ENCODE measurements at places on chromosomes 4 and X.

GRCh38 chrX:46703980-46704379, 54.9 kb downstream of the SLC9A7 start:
- DNase-seq = no peak

GRCh38 chrX:65677954-65678469, 10.6 kb downstream of the MSN start:
- no peak for DNase-seq

DNA sequence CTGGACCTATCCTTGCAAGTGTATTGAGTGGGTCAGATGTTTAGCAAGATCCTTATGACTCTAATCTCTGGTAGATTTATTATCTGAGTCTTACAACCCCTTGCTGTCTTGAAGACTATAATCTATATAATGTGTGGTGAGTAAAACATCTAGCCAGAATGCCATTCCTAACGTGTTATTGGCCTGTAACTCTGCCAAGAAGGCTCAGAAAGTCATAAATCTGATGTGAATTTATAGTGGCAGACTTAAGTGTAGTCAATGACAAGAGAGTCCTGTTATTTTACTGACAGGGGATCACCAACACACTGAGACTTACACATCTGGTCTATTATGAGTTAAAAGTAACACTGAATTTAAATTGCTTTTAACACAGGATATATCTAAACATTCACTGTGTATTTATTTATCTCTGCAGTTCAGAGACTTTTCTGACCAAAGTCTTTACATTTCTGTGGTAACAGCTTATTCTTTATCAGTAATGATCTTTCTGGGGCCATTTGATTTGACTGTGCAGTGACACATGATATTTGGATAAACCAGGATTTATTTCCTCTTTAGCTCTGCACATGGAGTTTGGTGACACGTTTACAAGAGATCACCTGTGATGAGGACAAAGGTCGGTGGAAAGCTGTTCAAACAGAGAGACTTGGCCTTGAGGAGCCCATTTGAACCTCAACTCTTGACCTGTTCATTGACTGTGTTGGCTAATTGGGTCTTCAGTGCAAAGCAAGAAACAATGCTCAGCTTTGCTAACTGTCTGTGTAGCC, 415.8 kb downstream of the STIM2 start:
- no peak for DNase-seq

GRCh38 chr4:47218631-47219030, 187.3 kb downstream of the GABRB1 start:
- no peak for DNase-seq

DNA sequence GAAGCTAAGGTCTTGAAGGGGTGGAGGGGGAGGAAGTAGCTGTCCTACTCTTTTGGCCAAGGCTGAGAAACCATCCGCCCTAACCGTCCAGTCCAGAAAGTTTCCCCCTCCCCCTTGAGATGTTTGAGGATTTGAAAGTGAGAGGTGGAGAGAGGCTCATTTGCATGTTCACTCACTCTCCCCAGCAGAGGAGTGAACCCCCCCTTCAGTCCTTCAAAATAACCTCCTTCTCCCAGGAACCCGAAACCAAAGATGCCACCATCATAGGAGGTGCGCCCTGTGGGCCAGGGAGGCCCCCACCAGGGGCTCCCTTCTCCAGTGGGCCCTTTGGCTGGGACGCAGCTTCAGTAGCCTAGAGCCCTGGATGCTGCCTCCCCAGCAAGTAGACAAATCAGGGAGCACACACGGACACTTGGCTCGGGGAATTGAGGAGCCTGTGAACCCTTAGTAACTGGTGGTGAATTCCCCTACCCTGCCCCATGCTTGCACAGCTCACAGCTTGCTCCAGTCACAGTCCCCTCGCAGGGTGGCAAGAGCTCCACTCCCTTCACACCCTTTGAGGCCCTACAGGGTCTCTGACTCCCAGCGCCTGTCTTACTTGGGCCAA, 25.6 kb downstream of the ELF4 start:
- no peak for DNase-seq

- no peak for DNase-seq
Measured at GRCh38 chrX:19799319-19800182, 87.8 kb downstream of the SH3KBP1 start.

DNA sequence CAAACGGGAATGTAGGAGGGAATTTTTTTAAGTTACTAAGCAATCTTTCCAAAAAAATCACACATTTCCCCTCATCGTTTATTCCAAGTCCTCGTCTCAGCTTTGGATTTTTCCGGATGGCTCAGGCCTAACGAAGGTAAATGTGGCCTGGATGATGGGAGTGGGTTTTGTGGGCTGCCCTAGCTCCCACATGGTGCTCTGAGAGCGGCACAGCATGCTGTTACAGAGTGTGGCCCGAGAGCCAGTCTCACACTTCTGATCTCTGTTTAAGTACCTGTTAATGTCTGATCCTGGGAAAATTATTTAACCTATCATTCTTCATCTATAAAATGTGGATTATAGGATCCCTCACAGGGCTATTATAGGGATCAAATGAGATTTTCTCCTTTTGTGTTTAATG, 38.2 kb upstream of the ADAM29 start:
- no peak for DNase-seq

DNA sequence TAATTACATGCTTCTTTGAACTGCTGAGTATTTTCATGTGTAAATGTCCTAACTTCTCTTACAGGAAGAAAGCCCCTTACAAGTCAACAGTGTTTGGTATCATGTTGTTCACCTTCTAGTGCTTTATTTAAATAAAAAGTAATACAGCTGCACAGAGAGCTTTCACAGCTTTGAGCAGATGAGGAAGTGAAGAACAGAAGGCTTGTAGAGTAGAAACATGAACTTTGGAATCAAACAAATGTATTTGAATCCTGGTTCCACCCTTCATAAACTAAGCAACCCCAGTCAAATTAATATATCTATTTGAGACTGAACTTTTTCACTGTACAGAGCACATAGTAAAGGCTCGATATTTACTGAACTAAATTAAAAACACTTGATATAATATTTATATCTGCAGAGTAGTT, 120.5 kb downstream of the CAMK2D start:
- DNase-seq = no peak

DNA sequence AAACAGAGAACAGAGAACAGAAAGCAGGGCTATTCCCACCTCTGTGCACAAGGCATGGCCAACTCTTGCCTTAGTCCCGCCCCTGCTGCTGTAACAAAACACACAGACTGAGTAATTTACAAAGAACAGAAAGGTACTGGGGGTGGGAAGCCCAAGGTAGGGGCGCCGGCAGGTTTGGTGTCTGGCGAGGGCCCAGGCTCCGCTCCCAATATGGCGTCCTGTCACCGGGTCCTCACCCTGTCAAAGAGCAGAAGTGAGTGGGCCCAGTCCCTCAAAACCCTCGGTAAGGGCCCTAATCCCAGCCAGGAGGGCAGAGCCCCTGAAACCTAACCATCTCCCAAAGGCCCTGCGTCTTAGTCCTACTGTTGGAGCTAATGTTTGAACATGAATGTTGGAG, 71.0 kb downstream of the FAM53A start:
- no peak for DNase-seq

DNA sequence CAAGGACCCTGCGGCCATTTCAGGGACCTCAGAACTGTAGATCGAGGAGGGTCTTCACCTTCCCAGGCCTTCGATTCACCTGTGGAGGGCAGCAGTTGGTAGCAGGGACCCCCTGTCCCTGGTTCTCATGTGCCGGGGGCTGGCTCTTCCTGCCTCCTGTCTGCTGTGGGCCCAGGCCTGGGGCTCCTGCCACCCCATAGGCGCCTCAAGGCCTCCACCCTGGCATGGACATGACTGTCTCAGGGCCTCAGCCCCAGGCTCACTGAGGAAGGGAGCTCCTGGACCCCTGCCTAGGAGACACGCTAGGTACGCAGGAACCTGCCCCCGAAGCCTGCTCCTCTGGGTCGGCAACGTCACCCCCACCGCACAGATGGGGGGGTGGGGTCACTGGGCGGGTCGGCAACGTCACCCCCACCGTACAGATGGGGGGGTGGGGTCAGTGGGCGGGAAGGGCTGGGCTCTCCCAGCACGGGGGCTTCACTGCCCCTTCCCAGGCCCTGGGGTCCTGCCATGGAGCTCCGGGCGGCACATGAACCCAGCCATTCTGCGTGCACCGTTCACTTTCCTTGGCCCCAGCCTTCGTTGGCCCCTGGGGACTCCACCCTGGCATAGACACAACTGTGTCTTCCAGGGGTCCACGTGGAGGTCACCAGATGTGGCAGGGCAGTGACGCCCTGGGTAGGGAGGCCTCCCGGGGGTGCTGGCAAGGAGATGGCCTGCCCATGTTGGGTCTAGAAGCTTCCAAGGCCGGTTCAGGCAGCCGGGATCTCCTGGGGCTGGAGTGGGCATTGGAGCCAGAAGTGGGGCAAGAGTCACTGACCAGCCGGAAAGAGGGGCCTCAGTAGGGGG, 3.5 kb upstream of the HGFAC start:
- no peak for DNase-seq

DNA sequence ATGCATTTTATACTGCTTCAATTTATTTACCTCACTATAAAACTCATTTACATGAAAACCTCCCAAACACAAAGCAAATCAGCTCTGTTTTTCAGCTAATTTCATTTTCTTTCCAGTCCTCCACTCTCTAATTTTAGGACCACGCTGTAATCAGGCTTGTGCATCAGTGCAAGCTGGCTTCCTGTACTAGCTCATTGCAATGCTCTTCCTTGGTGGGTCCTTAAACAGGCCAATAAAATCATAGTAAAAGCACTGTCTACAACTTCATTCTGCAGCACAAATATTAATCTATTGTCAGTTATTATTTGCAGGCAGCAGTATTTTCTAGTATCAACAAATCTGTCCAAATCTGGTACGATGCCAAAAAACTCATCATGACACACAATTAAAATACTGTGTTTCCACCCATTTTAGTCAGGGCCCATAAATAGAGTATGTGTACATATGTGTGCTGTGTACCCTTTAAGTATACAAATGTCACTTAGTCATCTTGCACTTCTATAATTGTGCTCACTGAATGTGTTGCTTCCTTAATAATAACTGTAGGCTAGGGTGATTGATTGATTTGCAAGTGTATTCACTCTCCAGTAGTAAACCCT, 178.2 kb upstream of the HCCS start:
- no peak for DNase-seq

DNA sequence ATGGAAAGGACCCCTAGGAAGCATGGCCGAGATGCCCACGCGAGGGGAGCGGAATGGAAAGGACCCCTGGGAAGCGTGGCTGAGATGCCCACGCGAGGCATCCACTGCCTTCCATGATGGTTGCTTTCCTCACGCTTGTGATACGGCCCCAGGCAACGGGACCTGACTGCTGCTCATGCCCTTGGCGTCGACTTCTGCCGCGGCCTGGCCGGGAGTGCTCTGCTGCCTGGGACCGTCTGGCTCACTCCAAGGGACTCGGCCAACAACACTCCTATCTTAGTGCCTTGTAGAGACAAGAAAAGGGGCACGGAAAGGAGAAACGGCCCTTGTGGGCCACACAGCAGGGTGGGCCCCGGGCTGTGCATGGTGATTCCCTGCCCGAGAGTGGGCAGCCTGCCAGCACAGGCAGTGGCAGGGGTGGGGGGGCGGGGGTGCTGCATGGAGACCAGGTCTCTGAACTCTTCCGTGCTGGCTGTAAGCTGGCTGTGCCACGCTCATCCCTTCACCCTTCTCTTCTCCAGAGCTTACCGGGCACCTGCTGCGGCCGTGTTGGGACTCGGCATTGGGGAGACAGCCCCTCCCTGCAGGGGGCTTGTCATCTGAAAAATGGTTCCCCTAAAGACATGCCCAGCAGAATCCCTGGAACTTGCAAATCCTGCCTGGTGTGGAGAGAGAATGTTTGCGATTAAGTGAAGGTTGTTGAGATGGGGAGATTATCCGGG, 38.6 kb upstream of the HMX1 start:
- DNase-seq = no peak

DNA sequence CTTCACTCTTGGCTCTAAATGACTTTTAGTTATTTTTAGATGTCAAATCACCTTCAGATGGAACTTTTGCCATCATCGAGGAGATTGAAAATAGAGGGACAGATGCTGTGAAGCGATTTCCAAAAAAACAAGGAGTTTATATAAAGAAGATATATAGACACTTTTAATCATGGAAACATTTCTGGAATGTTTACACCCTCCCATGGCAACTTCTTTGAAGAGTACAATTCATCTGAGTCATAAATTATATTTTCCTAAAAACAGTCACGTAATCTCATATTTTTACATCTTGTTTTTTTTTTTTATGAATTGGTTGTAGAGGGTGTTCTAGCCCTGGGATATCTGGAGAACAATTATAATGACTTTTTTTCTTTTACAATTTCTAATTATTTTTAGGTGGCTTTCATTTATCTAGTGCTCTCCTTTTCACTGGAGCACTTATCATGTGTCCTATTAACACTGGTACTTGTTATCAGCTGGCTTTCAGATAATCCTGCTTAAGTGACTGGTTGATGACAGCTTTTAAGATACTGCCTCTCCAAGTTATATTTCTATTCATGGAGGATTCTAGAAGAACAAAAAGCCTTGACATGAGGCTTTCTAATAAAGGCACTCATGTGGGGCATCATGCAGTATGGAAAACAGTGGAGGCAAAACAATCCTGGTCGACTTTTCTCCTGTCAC, 24.9 kb downstream of the PCDH7 start:
- no peak for DNase-seq

DNA sequence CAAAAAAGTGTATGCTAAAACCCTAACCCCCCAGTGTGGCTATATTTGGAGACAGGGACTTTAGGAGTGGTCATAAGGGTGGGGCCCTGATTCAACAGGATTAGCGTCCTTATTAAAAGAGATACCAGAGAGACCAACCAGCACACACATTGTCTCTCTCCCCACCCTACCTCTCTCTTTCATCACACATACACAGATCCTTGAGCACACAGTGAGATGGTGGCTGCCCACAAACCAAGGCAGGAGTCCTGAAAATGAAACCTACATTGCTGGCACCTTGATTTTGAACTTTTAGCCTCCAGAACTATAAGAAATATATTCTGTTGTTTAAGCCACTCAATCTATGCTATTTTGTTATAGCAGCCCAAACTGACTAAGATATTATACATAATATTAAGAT, 224.2 kb downstream of the KDR start:
- no peak for DNase-seq
